ENCODE measurements at places on chromosomes 4 and X.

GRCh38 chr4:58507079-58507478, 1396.9 kb upstream of the IGFBP7 start:
- no peak for DNase-seq

DNA sequence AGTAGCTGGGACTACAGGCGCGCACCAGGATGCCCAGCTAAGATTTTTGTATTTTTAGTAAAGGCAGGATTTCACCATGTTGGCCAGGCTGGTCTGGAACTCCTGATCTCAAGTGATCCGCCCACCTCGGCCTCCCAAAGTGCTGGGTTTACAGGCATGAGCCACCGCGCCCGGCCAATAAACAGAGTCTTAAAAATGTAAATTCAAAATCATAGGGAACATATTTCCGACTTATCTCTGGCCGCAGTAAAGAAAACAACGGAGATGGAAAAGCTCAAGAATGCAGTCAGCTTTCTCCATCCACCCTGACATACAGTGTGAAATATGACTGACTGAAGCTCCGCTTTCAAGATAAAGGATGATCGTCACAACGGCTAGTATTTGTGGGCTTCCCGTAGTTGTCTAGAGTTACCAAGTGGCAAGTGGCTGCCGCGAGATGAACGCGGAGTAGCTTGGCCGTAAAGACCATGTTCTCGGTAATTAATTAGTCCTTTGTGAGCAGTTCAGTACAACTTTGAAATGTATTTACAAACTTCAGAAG, 495.1 kb upstream of the FAT1 start:
- peak; percentile 34 for DNase-seq

GRCh38 chrX:124018023-124018422, 56.5 kb downstream of the STAG2 start:
- no peak for DNase-seq

GRCh38 chr4:27084685-27085361, 224.2 kb downstream of the STIM2 start:
- no peak for DNase-seq

DNA sequence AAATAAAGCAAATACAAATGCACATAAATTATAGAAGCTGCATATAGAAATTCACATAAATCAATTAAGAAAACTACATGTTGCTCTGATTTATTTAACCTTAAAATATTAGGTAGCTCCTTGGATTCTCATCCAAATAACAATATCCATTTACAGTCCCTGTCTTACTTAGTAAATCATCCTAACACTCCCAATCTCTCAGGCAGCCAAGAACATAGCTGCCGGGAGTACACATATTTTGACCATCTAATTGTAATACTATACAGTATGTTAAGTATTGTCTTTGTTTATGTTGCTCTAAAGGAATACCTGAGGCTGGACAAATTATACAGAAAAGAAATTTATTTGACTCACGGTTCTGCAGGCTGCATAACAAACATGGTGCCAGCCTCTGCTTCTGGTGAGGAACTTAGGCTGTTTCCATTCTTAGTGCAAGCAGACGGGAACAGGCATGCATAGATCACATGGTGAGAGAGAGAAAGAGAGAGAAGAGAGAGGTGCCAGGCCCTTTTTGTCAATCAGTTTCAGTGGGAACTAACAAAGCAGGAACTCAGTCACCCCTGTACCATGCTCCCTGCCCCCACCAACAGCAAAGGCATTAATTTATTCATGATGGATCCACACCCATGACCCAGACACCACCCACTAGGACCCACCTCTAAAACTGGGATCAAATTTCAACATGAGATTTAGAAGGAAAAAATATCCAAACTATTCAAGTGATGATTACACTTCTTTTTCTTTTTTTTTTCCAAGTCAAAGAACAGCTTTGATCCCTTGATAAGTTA, 614.8 kb upstream of the TECRL start:
- DNase-seq: no peak

DNA sequence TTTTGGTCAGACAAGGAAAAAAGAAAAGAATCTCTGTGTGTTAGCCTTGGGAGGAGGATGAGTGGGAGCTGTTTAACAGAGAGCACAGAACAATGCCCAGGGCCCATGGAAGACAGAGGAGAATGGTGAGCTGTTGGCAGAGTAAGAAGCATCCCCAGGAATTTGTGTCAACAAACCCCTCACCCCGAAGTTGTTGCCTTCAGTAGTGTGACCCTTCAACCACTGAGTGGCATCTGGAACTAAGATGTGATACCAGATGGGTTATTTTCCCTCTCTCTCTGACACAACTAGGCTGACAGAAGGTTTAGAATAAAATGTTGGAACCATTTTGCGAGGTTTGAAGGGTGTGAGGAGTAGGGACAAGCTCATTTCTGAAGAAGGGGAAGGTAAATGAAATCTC, 25.1 kb downstream of the IGSF1 start:
- no peak for DNase-seq

GRCh38 chrX:45445745-45446412, 245.2 kb upstream of the DIPK2B start:
- no peak for DNase-seq

- no peak for DNase-seq
Measured at GRCh38 chrX:17537723-17538243, 162.8 kb downstream of the NHS start.

DNA sequence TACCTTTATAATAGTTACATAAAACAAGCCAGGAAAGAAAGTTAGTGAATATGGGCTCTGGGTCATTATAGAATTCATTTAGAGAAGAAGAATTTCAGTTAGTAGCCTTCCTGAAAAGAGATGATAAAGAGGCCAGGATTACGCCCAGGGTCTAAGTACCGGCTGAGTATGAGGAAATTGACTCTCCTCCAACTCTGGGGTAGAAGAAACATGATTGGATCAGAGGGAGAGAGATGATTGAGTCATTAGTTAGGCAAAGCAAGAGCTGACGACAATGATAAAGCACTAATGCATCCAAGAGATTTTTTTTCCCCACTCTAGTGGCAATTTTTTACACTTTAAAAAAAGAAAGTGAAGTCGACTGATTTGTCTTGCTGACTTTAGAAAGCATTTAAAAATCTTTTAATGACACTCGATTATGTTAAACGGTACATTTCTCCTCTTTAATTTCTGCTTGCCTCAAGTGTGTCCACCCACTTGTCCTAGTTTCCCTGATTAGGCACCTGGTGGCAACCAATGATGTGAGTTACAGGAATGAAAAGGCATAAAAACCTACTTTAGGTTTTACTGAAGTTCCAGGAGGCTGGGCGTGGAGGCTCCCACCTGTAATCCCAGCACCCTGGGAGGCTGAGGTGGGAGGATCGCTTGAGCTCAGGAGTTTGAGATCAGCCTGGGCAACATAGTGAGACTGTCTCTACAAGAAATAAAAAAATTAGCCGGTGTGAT, 37.3 kb upstream of the IGFBP7 start:
- DNase-seq: no peak

DNA sequence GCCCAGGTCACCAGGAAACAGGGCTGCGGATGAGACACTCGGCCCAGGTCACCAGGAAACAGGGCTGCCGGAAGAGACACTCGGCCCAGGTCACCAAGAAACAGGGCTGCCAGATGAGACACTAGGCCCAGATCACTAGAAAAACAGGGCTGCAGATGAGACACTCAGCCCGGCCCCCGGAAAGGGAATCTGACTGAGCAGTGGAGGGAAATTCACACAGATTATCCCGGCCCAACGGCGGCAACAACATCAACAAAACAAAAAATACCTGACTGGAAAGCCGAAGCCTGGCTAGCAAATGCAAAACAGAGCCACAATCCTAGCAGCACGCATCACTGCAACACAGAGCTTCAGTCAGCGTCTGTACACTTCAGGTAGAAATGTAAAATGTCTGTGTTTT, 20.7 kb downstream of the AFAP1 start:
- no peak for DNase-seq

GRCh38 chr4:154366956-154367355, 124.6 kb downstream of the DCHS2 start:
- no peak for DNase-seq

- no peak for DNase-seq
Measured at GRCh38 chr4:53004497-53005148, 142.5 kb downstream of the RASL11B start.

GRCh38 chrX:17595456-17596035, 141.7 kb upstream of the SCML1 start:
- no peak for DNase-seq

GRCh38 chrX:2450681-2451080, 50.1 kb downstream of the DHRSX start:
- no peak for DNase-seq

- no peak for DNase-seq
Measured at GRCh38 chr4:123133397-123134050, 211.1 kb upstream of the NUDT6 start.

Measured in AG04450 (cell line).